ENCODE measurements at places on chromosomes 5 and 9. TPM values are rescaled to one million over a fixed set of nuclear protein-coding genes. Genes with fewer than 3 reads are reported as not detected.
A peak's percentile ranks its signal among the peaks of the same experiment; 100 is the strongest.

DNA sequence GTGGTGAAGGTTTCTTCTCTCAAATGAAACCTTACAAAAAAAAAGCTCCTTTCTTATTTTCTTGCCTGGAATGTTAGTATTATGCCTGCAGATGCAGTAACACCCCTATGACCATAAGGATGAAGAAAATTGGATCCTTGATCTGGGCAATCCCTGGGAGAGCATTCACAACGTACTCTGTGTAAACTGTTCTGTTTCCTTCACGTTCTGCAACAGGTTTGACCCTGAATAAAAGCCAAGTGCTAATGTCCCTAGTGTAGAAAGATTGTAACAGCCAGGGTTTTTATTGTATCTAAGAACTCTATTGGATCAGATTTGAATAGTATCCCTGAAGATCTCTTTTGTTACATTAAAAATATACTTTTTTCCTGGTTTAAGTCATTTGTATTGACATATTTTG, 1639.6 kb upstream of the ACO1 start:
- no peaks in the 10 kb centered on the region for H3K4me1 ChIP-seq
- no peak overlapping the region for H3K27ac ChIP-seq
- no peaks in the 10 kb centered on the region for H3K27me3 ChIP-seq

- H3K4me3 ChIP-seq = no peak within 1 kb of the TSS
- H3K27me3 ChIP-seq = peaks cover 19% of the 10 kb centered on the region
- no peaks in the 10 kb centered on the region for H3K4me1 ChIP-seq
These were observed at the start of gene LCN10 for GRCh38 chr9:136742591-136743391. Gene LCN10 (minus strand): TSS chr9:136742940. CDS start chr9:136742903, 37 bp downstream.

GRCh38 chr5:117504305-117504704, 929.7 kb upstream of the SEMA6A start:
- no peak overlapping the region for H3K4me3 ChIP-seq
- H3K27ac ChIP-seq = no peak overlapping the region
- no peaks in the 10 kb centered on the region for H3K27me3 ChIP-seq
- H3K4me1 ChIP-seq = no peaks in the 10 kb centered on the region

- H3K36me3 ChIP-seq = no peaks in the 10 kb centered on the region
- H3K27ac ChIP-seq = peak overlapping the region; percentile 77
- peaks cover 4% of the 10 kb centered on the region for H3K4me1 ChIP-seq
- H3K4me3 ChIP-seq = no peak overlapping the region
- DNase-seq = peak; percentile 88
- no peaks in the 10 kb centered on the region for H3K27me3 ChIP-seq
These were observed 140.9 kb downstream of the NR3C1 start for GRCh38 chr5:143262393-143263174.

DNA sequence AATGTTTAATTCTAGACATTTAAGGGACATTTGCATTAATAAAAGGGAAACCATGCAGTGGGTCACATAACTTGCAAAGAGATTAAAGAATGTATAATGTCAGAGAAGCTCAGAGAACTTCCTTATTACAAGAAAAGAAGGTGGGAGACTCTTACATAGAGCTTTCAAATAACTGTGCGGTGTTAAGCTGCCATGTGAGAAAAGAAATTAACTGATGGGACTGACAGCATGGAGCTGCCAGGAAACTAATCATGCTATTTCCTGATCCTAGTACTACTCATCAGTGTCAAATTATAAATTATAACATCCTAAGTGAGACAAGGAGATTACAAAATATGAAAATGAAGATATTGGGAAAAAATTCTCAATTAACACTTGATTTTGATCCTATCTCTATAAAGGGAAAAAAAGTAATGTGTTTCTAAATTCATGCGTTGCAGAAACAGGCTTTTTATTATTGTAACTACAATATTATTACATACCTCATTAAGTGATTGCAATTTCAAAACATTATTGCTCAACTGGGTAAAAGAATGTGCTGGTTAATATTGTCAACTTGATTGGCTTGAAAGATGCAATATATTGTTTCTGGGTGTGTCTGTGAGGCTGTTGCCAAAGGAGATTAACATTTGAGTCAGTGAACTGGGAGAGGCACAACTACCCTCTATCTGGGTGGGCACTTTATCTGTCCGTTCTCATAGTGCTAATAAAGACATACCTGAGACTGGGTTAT, 609.5 kb upstream of the NUDT12 start:
- H3K27me3 ChIP-seq = no peaks in the 10 kb centered on the region
- no peak overlapping the region for H3K27ac ChIP-seq
- no peak overlapping the region for H3K4me3 ChIP-seq
- no peak for DNase-seq
- no peaks in the 10 kb centered on the region for H3K36me3 ChIP-seq

DNA sequence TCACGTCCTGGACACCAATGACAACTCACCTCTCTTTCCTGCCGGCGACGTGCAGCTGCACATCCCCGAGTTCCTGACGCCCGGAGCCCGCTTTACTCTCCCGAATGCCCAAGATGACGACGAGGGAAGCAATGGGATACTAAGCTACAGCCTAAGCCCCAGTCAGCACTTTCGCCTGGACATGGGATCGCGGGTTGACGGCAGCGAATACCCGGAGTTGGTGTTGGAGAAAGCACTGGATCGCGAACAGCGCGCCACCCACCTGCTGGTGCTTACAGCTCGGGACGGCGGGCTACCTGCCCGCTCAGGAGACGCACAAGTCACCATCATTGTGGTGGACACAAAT, 1.1 kb downstream of the PCDHAC1 start:
- H3K4me3 ChIP-seq = peak overlapping the region; percentile 37
- H3K27ac ChIP-seq = no peak overlapping the region
- no peaks in the 10 kb centered on the region for H3K36me3 ChIP-seq

DNA sequence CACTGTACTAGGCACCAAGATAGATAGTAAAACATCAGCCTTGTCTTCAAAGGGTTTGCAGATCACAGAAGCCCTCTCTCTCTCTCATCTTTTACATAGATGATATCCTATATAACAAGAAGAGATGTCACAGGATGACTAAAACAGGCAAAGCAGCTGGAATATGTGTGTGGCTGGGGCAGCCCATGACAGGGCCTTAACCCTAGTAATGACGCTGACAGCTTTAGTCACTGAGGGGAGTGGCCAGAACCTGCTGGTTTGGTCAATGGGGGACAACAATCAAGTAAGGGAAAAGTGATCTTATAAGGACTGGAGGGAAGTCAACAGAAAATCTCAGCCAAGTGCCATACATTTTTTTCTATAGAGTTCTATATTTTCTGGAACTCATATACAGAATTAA, 41.9 kb upstream of the RIC1 start:
- peaks cover 22% of the 10 kb centered on the region for H3K4me1 ChIP-seq
- peak; percentile 74 for DNase-seq
- H3K27me3 ChIP-seq = no peaks in the 10 kb centered on the region
- no peaks in the 10 kb centered on the region for H3K36me3 ChIP-seq
- no peak overlapping the region for H3K4me3 ChIP-seq

DNA sequence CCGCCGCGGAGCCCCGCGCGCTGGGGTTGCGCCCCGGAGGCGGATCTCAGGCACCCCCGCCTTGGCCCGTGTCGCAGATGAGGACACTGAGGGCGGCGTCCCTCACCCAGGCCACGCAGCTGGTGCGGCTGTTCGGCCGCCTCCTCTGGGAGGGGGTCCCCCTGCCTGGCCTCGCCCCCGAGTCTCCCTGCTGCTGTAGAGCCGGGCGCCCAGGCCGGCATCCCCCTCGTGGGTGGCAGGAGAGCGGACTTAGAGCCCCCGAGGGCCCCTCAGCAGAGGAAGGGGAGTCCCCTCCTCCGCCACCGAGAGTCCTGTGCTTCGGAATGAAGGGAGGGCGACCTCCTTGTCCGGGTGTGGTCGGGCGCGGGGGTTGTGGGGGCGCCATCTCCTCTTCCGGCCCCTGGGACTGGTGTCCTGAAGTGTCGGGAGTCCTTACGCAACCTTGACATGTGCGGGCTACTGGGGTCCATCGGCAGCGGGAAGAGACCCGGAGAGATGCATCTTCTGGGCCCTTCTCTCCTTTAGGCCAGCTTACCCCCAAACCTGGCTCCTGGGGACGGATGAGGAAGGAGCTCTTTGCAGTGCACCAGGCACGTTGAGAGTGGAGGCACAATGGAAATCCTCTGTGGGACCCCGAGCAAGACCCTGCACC, 11.7 kb upstream of the EXOSC2 start:
- H3K4me3 ChIP-seq = peak overlapping the region; percentile 44
- H3K4me1 ChIP-seq = peaks cover 7% of the 10 kb centered on the region
- peaks cover 7% of the 10 kb centered on the region for H3K27me3 ChIP-seq
- no peaks in the 10 kb centered on the region for H3K36me3 ChIP-seq

The GARIN3 gene
- total RNA-seq = not detected
